ENCODE measurements at places on chromosomes 16 and 17.

GRCh38 chr16:23185656-23186055 is 3.1 kb downstream of the SCNN1G start:
- DNase-seq: no peak

DNA sequence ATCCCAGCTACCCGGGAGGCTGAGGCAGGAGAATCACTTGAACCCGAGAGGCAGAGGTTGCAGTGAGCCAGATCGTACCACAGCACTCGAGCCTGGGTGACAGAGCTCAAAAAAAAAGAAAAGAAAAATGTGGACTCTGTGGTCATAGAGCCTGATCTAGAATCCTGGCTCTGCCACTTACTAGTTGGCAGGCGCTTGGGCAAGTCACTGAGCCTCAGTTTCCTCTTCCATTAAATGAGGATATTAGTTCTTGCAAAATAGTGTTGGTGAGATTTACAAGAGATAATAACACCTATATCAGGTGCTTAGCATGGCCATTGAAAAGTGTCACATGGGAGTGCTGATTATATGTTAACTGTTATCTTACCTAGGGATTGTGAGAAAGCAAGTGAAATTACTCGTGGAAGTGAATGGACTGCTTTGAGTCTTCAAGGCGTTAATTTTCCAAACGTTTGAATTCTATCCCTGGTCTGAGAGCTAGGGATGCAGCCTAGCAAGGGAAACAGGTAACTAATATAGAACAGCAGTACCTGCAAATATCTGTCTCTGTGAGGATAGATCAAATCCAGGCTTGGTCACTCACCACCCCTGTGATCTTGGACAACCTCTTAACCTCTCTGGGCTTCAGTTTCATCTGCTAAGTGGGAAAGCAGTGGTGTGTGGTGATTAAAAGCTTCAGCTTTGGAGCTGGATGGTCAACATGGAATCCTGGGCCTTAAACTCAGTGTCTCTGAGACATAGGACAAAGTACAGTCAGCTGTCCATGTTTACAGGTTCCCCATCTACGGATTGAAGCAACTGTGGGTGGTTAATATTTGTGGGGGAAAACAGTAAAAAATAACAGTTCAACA is 953 bp upstream of the NSMCE1 start:
- DNase-seq: no peak

- no peak for DNase-seq
These were observed 831.0 kb upstream of the EEF2KMT start for GRCh38 chr16:5928476-5929065.

DNA sequence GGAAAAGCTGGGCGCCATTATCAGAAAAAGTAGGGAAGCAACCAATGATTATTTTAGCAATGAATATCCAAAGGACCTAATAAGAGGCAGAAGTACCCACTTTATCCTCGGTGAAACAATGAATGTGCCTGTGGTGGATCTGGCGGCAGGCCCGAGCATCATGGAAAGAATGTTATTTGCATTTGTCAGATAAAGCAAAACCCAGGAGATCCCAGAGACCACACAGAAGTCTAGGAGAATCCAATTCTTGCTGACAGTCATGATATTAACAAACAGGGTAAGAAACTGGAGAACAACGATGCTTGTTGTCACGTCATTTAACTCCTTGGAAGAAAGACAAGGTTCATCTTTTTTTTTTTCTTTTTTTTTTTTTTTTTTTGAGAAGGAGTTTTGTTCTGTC is 12.0 kb upstream of the TNRC6A start:
- no peak for DNase-seq

- DNase-seq: no peak
These were observed 184.5 kb downstream of the NTN1 start for GRCh38 chr17:9205520-9206409.

DNA sequence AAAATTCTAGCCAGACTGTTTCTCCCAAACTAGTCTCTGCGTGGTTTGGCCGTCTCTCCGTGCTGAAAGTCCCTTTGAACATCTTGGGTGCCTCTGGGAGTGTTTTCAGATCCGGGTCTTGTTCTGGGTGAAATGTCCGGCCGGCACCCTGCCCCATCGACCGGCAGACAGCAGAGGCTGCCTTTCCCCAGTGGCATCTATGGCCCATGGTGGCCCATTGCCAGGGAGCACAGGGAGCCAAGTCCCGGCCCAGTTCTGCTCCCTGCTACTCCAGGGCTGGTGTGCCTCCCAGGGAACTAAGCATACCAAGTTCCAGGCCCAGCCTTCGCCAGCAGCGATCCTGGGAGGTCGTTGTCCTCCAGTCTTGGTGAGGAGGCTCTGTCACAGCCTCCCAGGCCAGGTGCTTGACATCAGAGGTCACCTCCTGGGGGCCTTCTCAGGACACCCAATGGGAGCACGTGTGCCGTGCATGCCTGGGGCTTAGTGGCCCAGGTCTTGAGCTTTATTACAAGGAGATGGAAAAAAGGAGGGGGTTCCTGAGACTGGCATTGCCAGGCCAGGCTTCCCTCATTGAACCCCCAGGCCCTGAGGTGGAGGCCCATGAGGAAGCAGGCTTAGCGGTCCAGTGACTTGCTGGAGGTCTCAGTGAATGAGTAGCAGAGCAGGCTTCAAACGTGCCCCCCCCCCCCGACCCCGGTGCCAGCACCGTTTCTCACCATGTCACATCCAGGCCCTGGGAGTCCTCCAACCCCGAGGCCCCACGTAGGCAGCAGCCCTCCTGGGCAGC is 54.0 kb downstream of the PGS1 start:
- DNase-seq: no peak

DNA sequence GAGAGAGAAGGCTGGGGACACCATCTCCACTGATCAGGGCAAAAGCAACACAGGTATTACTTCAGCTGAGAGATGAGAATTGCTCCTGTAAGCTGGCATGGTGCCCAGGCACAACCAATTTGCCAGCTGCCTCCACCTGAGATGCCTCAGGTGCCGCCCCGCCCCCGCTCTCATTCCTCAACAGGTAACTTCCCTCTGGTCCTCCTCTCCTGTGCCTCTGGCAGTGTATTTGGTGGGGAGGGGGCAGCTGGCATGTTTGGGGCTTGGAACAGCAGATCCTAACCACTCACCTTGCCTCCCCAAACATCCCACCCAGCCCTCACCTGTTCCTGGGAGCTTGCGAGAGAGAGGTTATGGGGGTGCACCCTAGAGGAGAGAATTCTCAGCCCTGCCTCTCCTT is 2.9 kb upstream of the SRCIN1 start:
- DNase-seq: no peak

DNA sequence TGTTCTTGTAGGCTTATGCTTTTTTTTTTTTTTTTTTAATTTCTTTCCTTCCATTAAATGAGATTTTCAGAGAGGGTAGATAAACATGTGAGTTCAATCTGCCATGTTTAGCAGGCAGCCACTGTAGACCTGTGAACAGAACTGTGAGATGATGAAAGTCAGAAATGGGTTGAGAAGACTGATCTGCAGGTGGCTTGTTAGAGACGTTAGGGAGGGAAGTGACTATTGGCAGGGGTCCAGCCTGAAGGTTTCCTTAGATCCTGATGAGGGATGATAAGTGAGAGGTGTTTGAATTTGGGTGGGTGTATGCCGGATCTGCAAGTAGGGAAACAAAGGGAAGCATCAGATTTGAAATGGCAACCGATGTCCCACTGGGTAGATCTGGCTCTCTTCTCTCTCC is 157.8 kb downstream of the HS3ST3B1 start:
- no peak for DNase-seq

DNA sequence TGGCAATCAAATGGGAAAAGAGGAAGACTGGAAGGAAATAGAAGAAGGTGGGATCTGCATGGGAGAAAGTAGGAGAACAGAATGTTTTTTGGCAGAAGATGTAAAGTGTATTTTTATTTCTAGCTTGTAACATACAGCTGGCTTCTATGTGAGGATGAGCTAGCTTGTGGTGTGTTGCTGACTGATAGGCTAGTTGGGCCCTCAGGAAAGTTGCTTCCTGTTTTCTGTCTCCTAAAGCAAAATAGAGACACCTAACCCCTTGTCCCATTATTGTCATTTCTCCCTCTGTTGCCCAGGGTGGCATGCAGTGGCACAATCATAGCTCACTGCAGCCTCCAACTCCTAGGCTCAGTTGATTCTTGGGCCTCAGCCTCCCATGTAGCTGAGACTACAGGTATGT is 15.9 kb downstream of the TNRC6A start:
- no peak for DNase-seq

GRCh38 chr17:70114405-70114804 is 39.4 kb downstream of the KCNJ16 start:
- no peak for DNase-seq

GRCh38 chr17:33106525-33107165 is 115.0 kb downstream of the SPACA3 start:
- no peak for DNase-seq

DNA sequence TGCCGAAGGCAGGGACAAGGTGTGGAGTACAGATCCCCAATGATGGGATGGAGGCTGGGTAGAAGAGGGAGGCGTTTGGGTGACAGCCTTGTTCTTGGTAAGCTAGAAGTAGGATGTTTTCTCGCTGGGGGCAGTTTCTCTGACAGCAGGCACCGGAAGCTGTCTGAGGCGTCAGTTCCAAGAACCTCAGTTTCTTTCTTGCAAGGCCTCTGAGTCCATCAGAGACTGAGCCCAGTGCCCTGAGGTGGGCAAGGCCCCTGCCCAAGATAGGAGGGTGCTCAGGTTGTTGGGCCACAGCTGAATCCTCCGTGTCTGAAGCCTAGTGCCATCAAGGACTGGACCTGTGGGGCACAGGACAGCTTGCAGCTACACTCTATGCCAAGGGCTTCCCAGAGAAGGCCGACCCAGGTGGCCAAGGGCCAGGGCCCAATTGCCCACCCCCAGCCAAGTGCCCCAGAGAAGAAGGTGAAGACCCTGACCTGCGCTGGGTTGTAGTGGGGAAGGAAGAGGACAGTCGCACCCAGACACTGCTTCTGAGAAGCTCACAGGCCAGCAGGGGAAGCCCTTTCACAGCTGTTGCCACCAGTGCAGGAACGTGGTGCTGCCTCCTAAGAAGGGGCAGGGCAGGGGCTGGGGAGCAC is 13.1 kb downstream of the CYB5D2 start:
- DNase-seq: no peak

- DNase-seq: no peak
These were observed 791.3 kb upstream of the SOX9 start for GRCh38 chr17:71329310-71330098.

DNA sequence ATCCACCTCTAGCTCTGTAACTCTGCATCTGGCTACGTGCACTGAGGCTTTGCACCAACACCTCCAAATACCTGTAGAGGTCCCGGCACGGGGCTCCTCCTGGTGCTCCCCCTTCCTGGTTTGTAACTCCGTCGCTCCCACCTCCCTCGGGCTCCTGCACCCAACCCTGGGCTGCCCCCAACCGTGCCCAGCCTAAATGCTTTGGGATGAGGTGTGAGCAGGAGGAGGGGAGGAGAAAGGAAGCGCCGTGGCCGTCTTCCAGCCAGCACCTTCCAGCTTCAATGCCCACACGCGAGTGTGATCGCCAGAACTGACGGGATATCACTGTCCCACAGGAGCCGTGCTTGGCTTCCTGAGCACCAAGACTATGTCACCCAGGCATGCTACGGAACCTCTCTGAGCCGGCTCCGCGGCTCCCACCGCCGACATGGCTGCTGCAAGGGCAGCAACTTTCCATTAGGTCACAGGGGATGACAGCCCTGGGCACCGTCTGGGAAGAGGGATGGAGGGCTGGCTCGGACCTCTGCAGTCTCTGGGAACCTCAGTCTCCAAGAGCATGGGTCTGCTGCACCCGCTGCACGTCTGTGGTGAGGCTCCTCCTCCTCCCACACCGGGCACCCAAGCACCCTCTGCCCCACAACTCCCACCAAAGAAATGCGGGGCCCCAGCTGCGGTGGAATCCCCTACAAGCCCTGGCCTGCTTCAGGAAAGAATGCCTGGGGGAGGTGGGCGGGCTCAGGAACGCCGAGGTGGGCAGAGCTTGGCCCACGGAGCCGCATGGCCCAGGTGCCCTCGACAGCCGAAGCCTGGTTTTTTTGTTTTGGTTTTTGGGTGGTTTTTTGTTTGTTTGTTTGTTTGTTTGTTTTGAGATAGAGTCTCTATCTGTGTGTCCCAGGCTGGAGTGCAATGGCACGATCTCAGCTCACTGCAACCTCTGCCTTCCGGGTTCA is 6.4 kb upstream of the SLC38A10 start:
- no peak for DNase-seq

DNA sequence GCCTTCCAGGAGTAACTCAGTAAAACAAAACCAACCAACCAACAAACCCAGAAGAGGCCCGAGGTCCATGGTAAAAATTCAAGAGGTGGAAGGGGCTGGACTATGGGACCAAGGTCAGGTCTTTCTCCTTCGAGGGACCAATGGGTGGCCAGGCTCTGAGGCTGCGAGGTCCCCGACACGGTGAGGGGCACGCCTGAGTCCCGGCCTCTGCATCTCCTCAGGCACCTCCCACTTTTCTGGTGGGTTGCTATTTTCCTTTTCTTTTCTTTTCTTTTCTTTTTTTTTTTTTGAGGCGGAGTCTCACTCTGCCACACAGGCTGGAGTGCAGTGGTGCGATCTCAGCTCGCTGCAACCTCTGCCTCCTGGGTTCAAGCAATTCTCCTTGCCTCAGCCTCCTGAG is 18.0 kb downstream of the CD7 start:
- no peak for DNase-seq

DNA sequence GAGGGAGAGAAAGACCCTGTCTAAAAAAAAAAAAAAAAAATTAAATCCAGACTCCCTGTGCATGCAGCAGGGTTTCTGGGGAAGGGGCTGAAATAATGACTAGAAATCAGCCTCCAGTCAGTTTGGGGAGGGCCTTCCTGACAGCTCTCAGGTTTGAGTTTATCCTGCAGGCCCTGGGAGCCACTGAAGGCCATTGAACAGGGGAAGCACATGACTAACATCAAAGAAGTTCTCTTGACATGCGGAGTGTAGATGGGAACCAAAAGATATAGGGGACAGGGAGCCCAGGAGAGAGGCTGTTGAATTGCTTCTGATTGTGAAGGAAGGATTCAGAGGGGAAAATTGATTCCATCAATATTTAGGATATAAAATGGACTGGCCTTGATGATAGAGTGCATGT is 2.8 kb upstream of the RABEP2 start:
- DNase-seq: no peak

- peak; percentile 12 for DNase-seq
These were observed 106.7 kb downstream of the CMIP start for GRCh38 chr16:81551151-81551808.

DNA sequence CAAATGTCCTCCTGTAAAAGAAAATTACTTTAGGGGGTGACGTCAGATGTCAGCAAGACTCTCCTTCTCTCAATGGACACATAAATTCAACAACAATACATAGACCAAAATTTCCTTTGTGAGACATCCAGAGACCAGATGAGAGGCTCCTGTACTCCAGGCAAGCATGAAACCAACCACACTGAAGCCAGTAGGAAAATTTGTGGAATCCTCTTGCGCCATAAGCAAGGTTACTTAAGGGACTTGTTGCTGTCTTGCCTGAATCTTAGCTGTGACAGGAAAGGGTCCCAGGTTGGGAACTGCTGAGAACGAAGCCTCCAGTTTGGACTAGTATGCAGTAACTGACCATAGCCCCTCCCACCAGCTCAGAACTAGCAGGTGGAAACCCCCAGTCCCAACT is 56.0 kb downstream of the CEP112 start:
- no peak for DNase-seq
